ENCODE measurements at places on chromosomes 7 and 10.
A peak's percentile ranks its signal among the peaks of the same experiment; 100 is the strongest.

DNA sequence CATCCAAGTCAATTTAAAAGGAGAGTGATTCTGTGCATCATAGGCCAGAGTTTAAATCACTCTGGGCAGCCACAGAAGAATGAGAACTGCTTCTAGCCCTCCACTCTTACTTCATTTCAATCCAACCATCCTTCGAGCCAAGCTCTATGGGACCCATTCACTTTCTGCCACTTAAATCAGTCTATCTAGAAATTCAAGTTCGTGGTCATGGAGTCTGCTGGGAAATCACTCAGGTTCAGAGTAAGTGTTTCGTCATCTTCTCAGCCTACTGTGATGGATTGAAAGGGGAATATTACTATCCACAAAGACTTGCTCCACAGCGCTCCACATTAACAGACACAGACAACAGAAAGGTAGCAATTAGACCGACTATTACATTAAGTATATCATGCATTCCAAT is 4.6 kb downstream of the DCLRE1C start:
- DNase-seq: peak; percentile 47

DNA sequence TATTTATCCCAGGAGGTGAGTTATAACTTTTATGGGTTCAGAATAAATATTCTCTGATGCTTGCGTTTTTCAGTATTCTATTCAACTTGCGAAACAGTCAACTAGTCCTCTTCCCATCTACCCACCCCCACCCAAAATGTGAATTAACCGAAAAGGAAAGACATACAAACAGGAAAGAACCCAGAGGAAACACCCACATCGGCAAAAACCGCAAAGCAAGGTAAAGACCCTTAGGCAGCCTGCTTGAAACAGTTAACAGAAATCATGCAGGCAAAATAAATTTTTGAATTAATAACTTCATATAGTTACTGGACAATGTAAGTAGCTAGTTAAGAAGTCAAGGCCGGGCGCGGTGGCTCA is 5.4 kb downstream of the ZC3HAV1 start:
- DNase-seq: peak; percentile 50

DNA sequence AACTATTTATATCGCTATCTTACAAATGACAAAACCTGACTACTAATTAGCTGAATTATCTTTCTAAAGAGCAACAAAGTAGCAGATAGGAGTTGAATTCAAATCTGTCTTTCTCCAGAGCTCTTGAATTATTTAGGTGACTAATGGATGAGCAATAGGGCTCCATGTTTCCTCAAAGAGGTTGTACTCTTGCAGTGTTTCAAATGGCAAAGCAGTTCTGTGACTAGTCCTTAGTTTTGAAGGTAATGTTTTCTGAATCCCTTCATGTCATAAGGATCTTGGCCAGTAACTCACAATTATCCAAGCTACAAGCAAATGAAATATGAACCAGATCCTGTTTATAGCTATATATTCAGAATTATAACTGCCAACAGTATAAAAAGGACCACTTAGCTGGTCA is 999.7 kb downstream of the NRG3 start:
- DNase-seq: no peak

GRCh38 chr7:5665094-5666025 is 116.1 kb downstream of the RNF216 start:
- peak; percentile 67 for DNase-seq

All from MV-4-11 (cell line).